K562 (cell line): ENCODE measurements at places on chromosomes 7 and 10.

GRCh38 chr7:601595-602340 is 82.1 kb upstream of the PDGFA start:
- peak; percentile 45 for DNase-seq

DNA sequence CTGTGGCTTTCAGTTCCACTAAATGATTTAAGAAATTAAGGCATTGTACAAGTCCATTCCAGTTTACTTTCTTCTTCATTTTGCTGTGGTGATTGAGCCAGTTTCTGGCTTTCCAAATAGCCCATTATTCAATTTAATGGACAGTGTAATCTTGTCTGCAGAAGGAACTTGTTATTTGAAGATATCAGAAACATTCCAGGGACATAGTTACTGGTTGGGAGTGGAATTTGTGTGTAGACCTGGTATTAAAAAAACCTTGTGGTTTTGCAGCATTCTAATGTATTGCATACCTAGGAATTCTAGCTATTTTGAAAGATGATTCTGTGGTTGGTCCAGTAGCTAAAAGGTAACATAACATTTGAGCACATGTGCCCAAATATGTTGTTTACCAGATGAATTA is 72.2 kb downstream of the MCU start:
- DNase-seq, result no peak

DNA sequence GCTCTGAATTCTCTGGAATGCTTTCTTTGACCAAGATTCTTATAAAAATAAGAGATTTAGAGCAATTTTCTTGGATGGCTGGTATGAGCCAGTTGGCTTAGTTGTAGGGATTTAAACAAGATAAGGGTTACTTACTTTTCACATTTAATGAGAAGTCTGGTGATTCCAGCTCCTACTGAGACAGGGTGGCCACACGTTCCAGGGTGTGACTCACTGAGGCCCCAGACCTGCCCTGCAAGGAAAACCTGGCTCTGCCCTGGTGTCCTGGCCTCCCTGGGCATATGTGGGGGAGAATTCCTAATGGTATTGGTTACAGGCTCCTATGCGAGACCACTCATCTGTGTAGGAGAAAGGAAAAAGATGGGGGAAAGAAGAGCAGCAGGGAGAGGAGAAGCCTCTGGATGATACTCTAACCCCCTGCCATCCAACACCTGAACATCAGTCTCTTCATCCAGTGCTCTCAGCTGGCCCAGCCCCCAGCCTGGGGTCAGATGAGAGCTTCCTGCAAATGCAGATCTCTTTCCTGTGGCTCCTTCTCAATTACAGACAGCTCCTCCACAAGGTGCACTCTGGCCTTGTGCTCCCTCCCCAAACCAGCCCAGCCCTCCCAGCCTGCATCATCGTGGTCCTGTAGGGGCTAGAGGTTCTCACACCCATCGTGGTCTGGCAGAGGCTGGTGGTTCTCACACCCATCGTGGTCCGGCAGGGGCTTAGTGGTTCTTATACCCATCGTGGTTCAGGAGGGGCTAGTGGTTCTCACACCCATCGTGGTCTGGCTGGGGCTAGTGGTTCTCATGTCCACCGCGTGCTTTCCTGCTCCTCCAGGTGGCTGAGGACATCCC is 139.9 kb downstream of the EGFR start:
- DNase-seq, result no peak

GRCh38 chr7:146652176-146652575 is 535.6 kb downstream of the CNTNAP2 start:
- DNase-seq, result no peak

DNA sequence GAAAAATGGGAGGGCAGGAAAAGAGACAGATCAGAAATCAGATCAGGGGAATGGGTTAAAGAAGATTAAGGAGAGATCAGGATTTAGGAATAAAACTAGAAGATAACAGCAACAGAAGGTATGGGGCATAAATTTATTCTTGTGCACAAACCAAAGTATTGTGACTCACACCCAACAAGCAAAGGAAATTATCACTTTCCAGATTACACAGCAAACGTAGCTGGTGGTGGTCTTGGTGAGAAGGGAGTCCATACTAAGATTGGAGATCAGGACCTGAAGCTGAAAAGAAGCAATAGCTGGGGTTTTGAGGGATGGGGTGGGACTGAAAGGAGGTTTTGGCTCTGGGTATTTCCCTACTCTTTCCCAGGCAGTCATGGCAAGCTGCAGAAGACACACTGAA is 3.5 kb upstream of the MYOZ1 start:
- DNase-seq, result no peak

DNA sequence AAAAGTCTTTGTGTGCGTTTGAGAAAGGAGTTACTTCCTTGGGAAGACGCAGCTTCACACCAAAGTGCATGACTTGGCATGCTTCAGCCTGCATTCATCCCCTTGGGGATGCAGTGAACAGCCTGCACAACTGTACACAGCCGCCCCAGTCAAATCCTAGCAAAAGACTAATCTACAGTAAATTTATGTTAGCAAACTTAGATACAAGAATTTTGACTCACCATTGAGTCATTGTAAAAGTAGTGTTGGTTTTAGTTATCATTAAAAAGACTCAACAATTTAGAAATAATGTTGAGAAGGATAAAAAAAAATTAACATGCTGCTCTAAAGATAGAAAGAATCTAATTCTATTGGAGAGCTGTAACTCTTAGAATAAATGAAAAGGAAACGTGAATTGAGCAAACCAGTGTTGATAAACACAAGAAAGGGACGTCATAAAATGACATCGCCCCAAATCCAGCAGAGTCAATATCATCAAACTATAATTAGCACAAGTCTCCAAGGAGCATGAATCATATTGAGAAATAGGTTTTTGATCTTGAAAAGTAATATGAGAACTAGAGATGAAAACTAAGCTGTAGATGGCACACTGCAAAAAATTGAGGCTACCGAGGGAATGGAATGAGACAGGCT is 11.9 kb upstream of the OPTN start:
- DNase-seq, result no peak

- no peak for DNase-seq
Measured at GRCh38 chr7:44765579-44766415, 17.1 kb downstream of the ZMIZ2 start.

GRCh38 chr7:38411404-38411803 is 138.0 kb upstream of the TARP start:
- peak; percentile 54 for DNase-seq

GRCh38 chr7:25109276-25109675 is 15.8 kb downstream of the CYCS start:
- no peak for DNase-seq

DNA sequence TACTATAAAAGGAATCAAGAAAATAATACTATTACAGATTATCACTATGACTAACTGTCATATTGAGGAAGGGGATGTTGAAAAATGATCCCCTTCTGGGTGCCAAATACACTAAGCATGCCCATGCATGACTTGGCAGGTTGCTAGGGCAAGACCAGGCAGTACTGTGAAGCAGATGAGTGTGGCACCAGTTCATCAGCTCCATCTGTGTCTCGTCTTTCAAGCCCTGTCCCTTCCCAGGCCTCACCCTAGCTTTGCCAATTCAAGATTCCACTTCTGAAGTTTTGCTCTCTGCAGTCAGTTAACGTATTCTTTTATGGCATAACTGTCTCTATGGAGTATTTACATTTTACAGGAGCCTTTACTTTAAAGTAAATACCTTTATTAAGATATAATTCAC is 135.6 kb upstream of the HPS1 start:
- no peak for DNase-seq
